Bronchial epithelial cell (primary cell): ENCODE measurements at places on chromosomes 13 and 19.

DNA sequence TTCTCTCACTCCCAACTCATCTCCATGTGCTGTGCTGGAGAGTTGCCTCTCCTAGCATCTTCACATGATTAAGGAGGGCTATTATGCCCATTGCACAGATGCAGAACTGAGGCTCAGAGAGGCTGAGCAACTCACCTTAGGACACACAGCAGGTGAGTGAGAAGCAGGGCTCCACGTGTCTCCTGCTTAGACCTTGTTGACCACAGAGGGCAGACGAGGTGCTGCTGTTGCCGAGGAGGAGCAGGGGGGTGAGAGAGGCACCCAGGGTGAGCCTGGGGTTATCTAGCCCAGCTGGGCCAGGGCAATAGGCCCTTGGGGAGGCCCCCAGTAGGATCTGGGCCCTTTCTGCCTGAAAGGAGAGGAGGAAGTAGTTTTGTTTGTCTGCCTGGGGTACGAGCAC, 2.4 kb upstream of the HSH2D start:
- DNase-seq: no peak

DNA sequence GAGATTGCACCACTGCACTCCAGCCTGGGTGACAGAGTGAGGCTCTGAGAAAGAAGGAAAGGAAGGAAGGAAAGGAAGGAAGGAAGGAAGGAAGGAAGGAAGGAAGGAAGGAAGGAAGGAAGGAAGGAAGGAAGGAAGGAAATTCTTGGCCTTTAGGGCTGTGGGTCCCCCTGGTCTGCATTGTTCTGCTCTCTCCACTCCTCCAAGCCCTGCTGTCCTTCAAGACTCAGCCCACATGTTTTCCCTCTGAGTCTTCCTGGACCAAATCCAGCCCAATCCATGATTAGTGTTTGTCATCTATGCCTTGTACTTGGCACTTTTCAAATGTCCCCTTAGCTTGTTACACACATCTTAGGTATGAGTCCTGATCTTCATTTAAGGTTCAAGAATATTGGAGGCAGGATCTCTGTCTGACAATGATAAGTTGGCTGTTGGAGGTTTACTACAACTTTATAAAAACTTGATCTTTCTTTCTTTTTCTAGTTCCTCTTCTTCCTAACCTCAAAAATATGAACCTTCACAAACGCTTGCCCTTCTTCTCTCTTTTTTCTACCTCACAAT, 48.8 kb upstream of the INTS6 start:
- peak; percentile 75 for DNase-seq

- DNase-seq: no peak
These were observed 733 bp upstream of the CD320 start for GRCh38 chr19:8308891-8309291.

DNA sequence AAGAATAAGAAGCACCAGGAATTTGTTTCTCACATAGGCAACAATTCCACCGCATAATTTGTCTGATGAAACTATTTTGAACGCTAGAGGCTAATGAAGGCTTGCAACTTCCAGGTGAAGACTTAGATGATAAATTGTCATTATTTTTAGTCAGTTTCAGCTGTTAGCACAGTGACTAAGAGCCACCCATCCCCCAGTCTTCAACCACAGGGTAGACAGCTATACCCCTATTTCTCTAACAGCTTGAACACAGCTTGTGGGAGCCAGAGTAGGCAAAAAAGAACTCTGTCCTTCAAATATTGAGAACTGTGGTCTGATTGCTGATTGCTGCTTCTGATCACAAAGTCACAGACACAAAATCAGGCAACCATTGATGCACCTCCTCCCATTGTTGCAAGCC, 1124.8 kb upstream of the PRR20A start:
- no peak for DNase-seq

GRCh38 chr19:1062387-1063029, 4.5 kb upstream of the ARHGAP45 start:
- DNase-seq: no peak

- DNase-seq: no peak
These were observed 30.2 kb upstream of the ZNF331 start for GRCh38 chr19:53507523-53508442.

DNA sequence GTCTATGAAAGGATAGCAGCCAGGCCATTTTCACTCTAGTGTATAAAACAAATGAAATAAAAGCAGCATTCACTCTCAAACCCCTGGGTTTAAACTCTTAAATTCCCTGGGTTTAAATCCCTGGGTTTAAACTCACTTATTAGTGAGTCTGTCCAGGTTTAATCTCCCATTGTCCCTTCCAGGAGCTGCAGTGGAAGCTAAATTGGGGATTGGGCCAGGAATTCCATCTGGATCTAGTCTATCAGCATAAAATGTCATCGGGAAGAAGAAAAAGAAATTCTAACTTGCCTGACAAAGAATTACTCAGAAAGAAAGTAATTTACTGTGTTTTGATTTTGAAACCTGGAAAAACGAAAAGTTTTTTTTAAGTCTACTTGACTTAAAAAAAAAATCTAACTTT, 54.8 kb downstream of the FRY start:
- DNase-seq: no peak

DNA sequence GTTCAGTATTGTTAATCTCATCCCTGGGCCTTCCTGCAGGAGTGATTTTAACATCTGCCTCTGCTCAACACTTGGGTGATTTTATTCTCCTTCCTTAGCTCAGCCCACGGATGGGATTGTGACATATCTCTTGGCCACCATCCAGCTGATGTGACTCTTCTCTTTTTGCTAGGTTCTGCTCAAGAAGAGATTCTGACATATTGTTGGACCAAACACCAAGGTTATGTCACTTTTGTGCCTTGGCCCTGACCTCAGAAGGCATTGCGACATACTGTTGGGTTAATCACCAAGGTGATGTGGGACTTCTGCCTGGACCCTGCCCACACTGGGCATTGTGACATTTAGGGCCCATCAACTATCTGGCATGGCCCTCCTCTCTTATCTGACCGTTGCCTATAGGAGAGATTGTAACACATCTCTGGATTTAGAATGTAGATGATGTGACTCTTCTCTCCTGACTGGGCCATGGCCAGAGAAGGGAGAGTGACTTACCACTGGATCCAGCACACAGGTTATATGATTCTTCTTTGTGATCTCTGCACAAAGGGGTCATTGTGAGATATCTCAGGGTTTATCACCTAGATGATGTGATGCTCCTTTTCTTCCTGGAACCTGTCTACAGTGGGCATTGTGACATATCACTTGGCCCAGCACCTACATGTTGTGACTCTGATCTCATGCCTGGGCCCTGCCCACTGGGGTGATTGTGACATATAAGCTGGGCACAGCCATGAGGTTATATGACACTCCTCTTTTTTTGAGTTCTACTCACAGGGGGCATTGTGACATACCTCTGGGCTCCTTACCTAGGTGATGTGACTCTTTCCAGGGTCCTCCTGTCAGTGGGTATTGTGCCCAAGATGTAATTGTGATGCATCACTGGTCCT, 88.8 kb downstream of the ZNF429 start:
- no peak for DNase-seq

- peak; percentile 71 for DNase-seq
These were observed 54.5 kb downstream of the RAB20 start for GRCh38 chr13:110506859-110507566.

DNA sequence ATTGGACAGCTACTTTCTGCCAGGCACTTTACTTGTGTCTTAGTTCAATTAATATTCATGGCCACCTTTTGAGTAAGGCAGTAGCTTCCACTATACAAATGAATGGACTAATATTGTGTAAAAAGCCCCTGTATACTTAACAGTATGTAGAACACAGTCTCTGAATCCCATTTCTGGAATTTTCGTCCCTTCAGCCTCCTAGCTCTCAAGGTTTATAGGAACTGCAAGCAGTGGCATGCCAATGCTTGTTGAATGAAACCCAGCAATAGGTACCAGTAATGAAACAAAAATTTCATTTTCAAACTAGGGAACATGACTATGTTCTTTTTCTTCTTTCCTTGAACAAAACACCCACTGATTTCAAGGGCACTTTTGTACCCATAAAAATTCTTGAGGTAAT, 361.6 kb downstream of the TDRD3 start:
- DNase-seq: peak; percentile 97

GRCh38 chr13:54241719-54242118, 1213.1 kb downstream of the OLFM4 start:
- DNase-seq: peak; percentile 8

GRCh38 chr13:66405908-66406802, 824.0 kb downstream of the PCDH9 start:
- DNase-seq: peak; percentile 55

- no peak for DNase-seq
These were observed 15.6 kb downstream of the SMIM24 start for GRCh38 chr19:3464587-3465235.

GRCh38 chr19:39867133-39867532, 21.0 kb upstream of the FBL start:
- DNase-seq: no peak
